ENCODE measurements at places on chromosomes 7 and 10.
A peak's percentile ranks its signal among the peaks of the same experiment; 100 is the strongest.

GRCh38 chr7:124934841-124935240, 5.2 kb upstream of the POT1 start:
- no peak for DNase-seq

DNA sequence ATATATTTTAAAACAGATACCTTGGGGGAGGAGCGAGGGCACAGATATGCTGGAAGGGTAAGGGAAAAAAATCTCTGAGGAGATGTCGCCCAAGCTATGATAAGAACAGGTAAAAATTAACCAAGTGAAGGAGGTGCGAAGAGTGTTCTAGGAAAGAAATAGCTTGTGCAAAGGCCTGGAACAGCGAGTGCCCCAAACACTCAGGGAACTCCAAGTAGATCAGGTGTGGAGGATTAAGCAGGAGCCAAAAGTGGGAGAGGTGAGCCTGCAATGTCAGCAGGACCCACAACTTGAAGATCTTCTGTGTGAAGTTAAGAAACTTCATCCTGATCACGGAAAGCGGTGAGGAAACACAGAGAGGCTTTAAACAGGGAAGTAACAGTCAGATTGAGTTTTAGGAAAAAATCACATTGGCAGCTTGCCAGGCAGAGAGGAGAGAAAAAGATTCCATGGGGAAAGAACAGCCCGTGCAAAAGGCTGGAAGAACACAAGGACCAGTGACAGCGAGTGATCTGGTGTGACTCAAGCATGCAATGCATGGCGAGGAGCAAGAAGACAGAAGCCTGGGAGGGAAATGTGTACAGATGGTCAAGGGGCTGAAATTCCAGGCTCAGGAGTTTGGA, 30.7 kb downstream of the FGF8 start:
- no peak for DNase-seq

DNA sequence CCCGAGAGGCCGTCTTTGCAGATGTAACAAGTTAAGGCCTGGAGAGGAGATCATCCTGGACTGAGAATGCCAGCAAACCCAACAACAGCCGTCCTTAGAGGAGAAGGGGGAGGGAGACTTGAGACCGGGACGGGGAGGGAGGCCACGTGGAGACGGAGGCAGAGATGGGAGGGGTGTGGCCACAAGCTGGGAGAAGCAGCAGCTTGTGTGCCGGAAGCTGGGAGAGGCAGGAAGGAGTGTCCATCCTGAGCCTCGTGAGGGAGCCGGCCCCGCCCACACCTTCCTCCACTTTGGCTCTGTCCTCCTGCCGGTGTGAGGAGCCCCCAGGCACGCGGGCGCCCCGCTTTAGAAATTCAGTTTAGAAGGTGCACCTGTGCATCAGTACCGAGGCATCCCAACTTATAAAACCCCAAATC, 95.7 kb downstream of the DNAJB6 start:
- peak; percentile 66 for DNase-seq

- DNase-seq = no peak
Measured at GRCh38 chr7:110591341-110591740, 499.6 kb upstream of the LRRN3 start.

- no peak for DNase-seq
Measured at GRCh38 chr10:33129141-33129995, 171.3 kb upstream of the ITGB1 start.

DNA sequence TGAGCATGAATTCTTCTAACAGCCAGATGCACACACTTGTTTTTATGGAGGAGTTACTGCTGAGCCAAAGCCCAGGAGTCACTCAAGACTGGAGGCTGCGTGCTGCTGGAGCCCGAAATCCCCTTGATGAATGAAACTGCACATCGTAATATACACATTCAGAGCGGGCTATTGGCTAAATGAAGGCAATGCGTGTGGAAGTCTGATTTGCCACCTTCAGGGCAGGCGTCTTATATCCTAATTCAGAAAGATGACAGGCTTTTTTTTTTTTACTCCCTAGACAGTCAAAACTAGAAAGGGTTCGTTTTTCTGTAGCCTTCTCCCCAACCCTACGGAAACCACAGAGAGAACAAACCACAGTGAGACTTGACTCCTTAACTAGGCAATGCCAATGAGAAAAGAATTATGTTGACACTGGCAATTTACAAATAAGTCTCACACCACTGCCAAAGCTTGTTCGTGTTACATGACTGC, 227.2 kb upstream of the KLF14 start:
- DNase-seq = no peak

GRCh38 chr7:129438839-129439651, 4.8 kb downstream of the STRIP2 start:
- no peak for DNase-seq

- DNase-seq = no peak
Measured at GRCh38 chr7:102897856-102898531, 14.8 kb upstream of the LRRC17 start.

DNA sequence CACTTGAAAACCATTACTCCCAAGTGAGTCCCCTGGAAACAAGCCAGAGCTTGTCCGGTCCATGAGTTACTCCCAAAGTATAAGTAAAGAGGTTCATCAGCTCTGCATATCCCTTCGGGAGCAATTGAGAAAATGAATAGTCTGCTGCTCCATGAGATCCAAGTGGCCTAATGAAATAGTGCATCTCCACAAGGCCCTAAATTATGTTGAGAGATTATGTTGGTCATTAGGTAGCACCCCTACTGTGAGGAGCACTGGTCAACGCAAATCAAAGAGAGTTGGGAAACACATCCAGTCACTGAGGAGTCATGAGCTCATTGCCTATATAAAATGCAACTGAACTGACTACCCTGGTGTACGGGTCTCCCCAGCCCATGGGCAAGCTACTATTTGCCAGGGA, 205.5 kb upstream of the AOAH start:
- no peak for DNase-seq

DNA sequence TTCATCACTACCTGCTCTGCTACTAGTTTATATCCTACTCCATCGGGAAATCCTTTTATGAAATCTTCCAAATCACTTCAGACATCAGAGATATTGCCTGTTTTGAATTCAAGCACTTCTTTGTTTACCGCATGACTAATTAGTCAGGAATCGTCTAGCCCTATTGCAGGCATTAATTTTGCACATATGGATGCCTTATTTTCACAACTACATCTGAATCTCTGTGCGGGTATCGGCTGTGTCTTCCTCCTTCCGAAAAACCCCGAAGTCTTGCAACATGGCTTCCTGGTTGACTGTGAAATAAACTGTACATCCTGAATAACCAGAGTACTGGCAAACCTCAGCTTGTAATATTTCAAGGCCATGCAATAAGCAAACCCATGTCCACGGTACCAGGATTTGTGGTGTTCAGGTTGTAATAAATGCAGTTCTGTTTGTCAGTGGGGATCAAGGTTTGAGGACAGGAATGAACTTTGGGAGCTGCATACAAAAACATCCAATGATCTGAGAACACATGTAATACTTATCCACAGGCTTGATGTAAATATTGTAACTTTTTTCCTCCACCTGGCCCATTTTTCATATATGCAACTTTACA, 642.1 kb downstream of the PARD3 start:
- no peak for DNase-seq

- DNase-seq = no peak
Measured at GRCh38 chr10:78171633-78172400, 138.2 kb downstream of the RPS24 start.

DNA sequence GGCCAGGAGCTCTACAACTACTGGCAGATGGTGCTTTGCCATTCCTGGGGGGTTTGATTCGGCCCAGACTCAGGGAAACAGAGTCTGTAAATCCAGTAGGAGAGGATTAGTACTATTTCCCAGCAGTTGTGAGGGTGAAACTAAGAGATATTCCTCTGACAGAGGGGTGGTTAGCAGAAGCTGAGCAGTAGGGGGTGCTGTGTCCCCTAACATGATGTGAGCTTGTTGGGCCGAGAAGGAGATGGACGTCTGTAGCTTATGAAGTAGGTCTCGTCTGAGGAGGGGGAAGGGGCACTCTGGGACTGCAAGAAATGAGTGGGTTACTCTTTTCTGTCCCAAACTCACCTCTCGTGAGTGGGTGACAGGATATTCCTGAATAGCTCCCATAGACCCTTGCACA, 179.2 kb upstream of the MBL2 start:
- no peak for DNase-seq

GRCh38 chr7:111042842-111043241, 48.1 kb upstream of the LRRN3 start:
- no peak for DNase-seq

DNA sequence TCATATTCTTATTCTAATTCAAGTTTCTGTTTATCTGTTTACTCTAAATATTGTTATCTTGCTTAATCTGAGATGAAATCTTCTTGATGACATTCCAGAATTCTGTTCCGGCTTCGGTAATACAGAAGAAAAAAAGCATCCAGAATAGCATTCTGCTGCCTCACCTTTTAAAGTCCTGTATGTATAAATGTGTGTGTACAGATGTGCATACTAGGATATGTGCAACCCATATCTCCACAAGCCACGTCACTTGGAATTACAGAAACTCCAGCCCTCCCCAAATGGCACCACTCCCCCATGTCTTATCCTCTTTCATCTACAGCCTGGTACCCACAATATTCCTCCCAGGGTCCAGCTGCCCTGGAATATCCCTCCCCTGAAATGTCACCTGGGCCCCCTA, 27.9 kb upstream of the USP6NL start:
- DNase-seq = no peak

GRCh38 chr10:129605266-129605985, 138.4 kb downstream of the MGMT start:
- no peak for DNase-seq

DNA sequence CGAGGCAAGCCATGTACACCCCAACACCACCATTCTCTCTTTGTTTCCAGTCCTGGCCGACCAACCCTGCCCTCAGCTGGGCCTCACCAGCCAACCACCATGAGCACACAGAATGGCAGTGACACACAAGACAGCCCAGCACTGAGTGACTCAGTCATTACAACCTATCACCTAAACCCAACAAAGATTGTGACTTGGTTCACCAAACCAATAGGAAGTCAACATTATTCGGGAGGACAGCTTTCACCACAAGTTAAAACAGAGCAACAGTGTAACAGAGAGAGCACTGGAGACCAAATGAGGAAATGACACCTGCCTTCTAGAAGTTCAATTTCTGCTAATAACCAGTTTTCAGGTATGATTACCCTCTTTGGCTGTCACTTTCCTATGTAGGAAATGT, 72.1 kb downstream of the DNMBP start:
- no peak for DNase-seq

GRCh38 chr7:155463114-155463811, 5.3 kb downstream of the EN2 start:
- DNase-seq = no peak

DNA sequence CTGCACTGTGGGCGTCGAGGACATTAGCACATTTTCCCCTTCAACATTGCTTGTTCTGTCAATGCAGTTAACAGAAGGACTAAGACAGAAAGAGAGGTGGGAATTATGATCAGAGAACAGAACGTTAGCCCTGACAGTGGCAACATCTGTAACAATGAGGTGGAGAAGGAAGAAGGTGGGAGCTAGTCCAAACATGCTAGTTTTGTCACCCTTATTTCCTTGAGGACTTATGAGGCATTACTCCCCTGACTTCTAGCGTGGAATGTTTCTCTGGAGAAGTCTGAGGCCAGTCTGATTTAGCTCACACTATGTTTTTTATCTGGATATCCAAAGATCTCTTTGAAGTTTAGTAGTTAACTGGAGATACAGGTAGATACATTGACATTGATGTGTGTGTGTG, 73.4 kb downstream of the ZMYND11 start:
- no peak for DNase-seq

DNA sequence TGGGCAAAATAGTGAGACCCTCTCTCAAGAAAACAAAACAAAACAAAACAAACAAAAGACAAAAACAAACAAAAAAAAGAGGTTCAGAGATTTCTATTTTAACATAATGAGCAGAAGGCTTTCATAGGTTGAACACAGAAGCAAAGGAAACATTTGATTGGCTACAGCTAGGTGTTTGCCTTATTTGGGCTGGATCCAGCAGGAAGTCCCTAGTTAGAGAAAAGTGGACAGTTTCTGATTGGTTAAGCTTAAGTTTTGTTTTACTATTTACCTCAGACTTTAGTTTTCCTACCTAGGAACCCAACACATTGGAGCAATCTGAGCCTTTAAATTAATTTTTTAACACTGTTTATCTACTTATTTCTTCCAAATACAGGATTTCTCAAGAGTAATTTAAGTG, 566.5 kb upstream of the PCDH15 start:
- DNase-seq = no peak

GRCh38 chr10:78770167-78771090, 298.3 kb upstream of the ZMIZ1 start:
- DNase-seq = no peak

GRCh38 chr7:945147-945555, 9.3 kb downstream of the ADAP1 start:
- DNase-seq = no peak

GRCh38 chr10:88322324-88323063, 260.6 kb downstream of the RNLS start:
- no peak for DNase-seq

DNA sequence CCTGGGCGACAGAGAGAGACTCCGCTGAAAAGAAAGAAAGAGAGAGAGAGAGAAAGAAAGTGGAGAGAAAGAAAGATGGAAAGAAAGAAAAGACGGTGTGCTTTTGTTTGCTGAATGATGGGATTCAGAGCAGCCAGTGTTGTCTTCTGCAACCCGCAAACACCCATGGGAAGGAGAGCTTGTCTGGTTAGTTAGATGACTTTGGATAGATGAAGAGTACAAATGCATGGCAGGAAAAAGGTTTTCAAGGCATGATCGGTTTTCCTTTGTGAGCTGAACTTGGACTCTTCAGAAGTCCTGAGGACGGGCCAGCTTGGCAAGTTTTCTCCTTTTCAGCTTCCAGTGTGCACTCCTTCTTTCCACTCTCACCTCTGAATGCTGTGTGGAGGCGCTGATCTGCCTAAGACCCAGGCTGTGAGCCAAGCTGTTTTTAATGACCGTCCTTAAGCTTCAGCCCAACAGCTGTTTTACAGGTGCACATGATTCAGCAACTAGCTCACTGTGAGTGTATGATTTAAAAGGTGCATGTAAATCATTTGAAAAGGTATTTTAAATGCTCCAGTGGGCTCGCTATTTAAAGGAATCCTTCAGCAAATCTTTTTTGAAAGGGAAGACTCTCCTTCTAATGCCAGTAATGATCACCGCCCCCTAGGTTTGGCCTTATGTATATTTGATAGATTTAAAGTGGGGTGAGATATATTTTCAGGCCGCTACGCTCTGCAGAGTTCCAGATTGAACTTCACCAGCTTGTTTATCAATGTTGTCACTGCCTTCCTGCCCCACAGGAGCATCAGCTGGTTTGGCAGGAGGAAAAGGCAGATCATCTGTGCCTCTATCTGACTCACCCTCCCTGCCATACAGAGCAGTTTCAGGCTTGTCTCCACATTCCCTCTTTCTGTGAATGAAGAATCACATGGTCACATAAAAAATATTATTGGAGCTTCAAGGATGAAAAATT, 115.0 kb downstream of the PLXDC2 start:
- no peak for DNase-seq

DNA sequence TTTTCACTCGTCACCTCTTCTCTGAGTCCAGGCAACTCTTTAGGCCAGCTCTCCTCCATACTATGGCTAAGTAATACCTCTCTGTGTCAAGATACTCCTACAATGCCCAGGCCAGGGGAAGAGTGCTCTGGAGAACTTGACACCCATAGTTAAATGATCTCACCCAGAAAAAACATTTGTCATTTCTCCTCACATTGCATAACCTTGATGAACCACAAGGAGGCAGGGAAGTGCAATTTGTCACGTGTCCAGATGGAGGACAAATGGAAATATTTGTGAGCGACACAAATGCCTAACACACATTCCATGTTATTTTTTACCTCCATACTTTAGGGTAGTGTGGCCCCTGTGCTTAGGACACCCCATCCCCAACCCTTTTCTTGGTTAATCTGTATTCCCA, 78.3 kb downstream of the HTR7 start:
- DNase-seq = peak; percentile 14

- DNase-seq = no peak
Measured at GRCh38 chr10:94303929-94304328, 58.8 kb downstream of the NOC3L start.
